Activated CD4-positive, alpha-beta T cell treated with anti-CD3 and anti-CD28 coated beads, Interleukin-2, amount 50 U/mL, for 16 hours (primary cell): ENCODE measurements at places on chromosomes 12 and 14.
A peak's percentile ranks its signal among the peaks of the same experiment; 100 is the strongest.

DNA sequence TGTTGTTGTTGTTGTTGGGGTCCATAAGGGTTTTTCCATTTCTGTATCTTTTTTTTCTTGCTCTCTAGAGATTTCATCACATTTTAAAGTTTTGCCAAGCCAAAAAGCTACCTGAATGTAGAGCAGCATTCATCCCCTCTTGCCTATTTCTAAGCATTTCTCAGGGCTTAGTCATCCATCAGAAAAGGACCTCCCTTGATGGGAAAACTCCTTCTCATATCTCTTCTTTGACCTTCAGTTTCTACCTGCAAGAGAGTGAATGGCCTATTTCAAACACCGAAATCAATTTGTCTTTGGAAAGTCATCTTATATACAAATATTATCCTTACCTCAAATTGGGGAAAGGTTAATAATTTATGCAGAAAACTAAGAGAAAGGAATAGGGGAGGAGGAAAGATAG lies 4.5 kb downstream of the MYBPC1 start:
- DNase-seq, result no peak

DNA sequence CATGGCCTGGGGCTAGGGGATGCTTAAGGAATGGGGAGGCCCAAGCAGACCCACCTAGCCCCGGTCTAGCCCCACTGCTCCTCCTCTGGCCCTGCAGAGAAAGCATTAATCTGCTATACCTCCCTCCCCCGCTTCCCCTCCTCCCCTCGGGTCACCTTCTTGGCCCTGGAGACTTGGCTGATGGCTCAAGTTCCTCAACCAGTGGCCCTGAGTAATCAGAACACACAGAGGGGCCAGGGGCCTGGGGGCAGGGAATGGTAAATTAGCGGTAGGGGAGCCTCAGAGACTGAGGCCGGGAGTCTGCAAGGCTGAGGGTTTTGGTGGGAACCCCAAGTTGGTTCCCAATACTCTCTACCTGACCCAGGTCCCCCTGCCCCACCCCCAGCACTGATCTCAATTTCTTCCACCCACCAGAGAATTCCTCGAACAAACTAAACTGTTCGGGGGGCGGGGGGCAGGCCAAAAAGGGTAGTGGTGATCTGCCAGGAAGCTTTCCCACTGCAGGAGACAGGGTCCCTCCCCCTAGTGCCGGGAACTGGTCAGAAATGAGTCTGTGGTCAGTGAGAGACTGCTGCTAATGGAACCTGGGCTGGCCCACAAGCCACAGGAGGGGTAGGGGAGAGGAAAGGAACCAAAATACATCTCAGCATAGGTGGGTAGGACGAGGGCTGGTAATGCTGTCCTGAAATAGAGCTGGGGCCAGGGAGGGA lies 12.8 kb upstream of the SMARCD1 start:
- no peak for DNase-seq

- DNase-seq, result no peak
Measured at GRCh38 chr12:98217257-98217656, 298.1 kb upstream of the TMPO start.

GRCh38 chr14:75764020-75764419 lies 103.0 kb downstream of the TTLL5 start:
- DNase-seq, result no peak

DNA sequence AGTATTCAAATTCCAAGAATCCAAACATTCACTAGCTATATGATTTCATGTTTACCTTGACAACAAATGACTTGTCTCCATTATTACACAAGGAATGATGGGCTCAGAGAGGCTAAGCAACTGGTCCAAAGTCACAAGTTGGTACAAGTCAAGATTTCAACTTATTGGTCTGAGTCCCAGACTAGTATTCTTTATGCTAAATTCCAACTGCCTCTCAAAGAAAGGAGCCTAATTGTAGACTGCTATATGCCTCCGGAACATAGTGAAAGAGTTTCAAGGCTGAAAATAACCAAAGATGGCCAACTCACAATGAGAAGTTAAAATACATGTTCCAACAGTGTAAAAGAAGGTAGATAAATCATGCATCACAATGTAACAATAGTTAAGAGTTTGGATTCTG lies 7.5 kb downstream of the BTG1 start:
- no peak for DNase-seq

DNA sequence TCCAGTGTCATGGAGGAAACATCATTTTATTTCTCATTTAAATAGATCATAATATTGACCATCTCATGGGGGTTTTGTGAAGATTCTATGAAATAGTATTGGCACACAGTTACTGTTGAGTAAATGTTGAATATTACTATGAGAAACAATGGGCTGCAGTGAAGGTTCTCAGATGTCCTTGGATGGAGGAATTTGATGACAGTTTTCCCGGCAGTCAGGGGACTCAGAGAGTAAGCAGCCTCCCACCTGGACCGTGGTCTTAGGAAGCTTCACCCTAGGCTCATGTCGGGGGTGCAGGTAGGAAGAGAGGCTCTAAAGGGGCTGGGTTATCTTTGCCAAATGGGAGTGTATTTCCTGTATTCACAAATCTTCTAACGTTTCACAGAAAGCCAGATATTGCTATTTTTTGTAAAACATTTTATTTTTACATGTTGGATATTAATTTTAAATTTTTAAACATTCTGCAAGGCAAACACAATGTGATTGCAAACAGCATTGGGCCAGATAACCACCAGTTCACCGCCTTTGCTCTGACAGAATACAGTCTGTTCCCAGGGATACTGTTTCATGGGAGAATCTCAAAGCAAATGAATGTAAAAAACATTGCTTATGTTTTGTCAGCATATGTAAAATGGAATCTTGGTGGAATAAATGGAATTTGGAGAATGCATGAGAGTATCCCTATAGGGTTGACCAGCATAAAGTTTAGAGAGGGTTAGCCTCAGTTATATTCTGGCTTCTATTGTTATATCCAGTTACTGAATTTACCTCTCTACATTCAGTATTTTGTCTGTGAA lies 380.8 kb upstream of the TMEM132C start:
- no peak for DNase-seq

DNA sequence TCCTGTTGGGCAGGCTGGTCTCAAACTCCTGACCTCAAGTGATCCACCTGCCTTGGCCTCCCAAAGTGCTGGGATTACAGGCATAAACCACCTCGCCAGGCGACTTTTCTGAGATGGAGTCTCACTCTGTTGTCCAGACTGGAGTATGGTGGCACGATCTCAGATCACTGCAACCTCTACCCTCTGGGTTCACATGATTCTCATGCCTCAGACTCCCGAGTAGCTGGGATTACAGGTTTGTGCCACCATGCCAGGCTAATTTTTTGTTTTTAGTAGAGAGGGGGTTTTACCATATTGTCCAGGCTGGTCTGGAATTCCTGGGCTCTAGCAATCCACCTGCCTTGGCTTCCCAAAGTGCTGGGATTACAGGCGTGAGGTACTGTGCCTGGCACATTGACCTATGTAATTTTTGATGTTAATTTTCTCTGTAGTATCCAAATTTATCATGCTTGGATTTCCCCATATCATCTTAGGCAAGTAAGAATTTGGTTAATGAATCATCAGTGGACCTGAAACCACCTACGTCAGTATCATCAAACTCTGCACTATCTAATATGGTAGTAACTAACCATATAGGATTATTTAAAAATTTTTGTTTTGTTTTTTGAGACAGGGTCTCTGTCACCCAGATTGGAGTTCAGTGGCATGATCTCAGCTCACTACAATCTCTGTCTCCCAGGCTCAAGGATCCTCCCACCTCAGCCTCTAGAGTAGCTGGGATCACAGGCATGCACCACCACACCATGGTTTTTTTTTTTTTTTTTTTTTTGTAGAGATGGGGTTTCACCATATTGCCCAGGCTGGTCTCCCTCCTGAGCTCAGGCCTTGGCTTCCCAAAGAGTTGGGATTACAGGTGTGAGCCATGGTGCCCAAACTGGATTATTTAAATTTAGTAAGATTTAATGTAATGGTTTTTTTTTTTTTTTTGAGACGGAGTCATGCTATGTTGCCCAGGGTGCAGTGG lies 11.9 kb upstream of the ATP5F1B start:
- DNase-seq, result peak; percentile 62

GRCh38 chr12:97131220-97131981 lies 224.3 kb downstream of the NEDD1 start:
- no peak for DNase-seq

DNA sequence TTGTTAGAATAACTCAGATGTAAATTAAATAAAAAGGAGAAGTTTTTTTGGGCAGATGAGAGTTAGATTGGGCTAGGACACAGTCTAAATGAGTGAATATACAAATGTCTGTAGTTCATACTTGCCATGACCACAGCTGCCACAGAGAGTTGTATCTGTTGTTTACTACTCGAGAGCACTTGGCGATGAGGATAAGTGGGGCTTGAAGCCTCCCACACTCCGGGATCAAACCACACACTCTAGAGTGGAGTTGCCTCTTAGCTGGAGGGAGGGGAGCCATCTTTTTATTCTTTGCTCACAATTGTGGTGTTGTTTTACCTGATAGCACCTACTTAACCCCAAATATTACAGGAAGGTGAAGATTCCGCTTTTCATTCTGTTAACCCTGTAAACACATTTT lies 27.5 kb downstream of the BEST3 start:
- no peak for DNase-seq

DNA sequence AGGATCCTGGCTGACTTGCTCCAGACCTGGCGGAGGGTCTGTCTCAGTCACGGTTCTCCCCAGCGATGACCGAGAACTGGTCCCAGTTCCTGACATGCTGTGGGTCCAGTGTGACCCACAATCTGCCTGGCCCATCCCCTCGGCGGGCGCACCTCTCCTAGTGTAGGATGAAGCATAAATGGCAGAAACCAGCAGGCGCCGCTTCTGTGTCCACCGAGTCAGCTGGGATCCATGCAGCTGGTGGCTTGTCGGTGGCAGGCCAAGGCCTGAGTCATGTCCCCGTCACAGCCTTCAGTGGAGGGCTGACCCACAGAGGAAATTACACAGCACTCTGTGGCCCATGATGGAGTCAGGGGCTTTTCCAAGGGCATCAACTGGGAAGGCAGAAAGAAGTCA lies 38.5 kb downstream of the NFKBIA start:
- peak; percentile 33 for DNase-seq

- DNase-seq, result no peak
Measured at GRCh38 chr12:94553130-94553519, 93.5 kb upstream of the CEP83 start.

DNA sequence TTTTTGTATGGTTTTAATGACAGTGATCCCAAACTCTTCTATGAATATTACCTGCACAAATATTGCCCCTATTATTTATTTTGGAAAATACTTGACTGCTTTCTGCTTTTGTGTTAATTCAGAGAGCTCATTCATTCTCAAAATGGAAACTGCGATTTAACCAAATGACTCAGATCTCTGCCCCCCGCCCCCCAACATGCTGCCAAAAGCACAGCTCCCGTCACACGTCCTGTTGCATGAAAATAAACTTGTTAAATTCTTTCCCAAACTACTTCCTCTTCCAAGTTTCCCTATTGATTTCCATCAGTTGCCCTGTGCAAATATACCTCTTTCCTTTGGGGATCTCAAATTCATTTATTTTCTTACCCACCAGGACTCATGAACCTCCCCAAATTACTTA lies 18.0 kb upstream of the NRDE2 start:
- DNase-seq, result peak; percentile 39

DNA sequence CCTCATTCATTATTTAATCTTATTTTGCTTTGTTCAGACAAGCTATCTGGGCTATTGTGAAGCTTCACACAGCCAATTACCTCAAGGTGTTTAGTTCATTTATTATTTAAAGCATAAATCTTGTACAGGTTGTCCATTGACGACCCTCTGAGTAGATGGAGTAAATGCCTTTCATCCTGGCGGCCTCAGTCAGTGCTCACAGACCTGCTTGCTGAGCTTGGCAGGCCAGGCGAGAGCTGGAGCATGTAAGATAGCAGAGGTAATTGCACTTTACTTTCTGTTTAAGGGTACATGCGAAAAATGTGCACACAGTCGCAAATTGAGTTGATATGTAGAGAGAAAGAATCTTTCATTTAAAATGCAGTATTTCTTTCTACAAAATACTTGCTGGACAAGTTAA lies 224.4 kb downstream of the NPAS3 start:
- no peak for DNase-seq

DNA sequence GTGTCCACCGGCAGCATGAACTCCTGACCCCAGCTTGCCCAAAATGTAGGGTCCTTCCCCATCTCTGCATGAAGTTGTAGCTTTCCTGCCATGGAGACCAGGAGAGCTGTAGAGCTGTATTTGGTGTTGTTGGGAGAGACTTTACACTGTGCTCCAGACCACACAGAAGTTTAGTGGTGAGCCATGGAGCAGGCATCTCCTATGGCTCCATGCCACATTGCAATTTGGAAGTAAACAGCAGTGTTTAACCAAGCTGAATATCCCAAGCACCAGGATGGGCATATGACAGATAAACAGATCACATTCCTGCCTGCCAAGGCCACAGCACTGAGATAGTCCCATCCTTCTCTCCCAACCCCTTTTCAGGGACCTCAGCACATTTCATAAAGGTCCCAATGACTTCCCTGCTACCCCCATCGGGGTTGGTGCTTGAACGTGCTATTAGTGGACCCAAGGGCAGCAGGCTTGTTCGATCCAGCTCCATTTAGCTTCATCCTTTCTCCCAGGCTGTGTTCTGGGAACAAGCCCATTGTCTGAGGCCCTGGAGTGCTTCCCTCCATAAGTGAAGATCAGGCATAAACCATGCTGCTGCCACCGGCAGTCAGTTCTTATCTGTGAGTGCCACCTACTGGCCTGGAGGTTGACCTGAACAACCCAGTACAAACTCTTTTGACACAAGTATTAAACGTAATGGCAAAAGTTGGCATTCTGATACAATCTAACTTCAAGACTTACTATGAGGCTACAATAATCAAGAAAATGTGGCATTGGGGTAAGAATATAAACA lies 172.3 kb upstream of the ATXN7L3B start:
- peak; percentile 45 for DNase-seq

DNA sequence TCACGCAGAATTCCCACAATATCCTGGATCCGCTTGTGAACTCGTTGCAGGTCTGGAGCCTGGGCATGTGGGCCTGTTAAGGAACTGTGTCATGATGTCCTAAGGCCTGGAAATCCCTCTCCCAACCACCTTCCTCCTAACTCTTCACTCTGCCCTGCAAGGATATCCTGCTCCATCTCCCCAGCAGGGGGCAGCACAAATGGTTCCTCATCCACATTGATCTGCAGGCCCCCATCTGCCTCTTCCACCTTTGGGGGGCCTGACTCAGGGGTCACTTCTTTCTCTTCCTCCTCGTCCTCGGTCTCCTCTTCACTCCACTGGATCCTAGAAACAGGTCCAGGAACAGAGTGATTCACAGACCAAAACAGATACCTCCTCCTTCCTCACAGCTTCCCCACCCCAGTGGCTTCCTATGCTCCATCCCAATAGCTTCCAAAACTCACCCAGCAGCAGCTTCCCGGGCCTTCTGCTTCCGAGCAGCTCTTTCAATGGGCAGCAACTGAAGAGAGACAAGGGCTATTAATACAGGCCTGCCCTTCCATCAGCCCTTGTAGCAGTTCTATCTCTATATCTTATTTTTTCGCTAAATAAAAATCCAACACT lies 4.5 kb downstream of the NOP2 start:
- peak; percentile 66 for DNase-seq
